ENCODE measurements at places on chromosomes 3 and 15. TPM values are rescaled to one million over a fixed set of nuclear protein-coding genes. Genes with fewer than 3 reads are reported as not detected.

- no peak for DNase-seq
These were observed 216.9 kb downstream of the ROBO2 start for GRCh38 chr3:77256584-77257503.

The TNFAIP8L3 gene
- 0.31 TPM for total RNA-seq

The CLSTN2 gene
- total RNA-seq = 0.68 TPM

The IMPG2 gene
- 0.02 TPM for total RNA-seq
